ENCODE measurements at places on chromosomes 2 and 18. TPM values are rescaled to one million over a fixed set of nuclear protein-coding genes. Genes with fewer than 3 reads are reported as not detected.

Gene AGPS
- total RNA-seq, result 41.6 TPM

Gene IL36RN
- 1.3 TPM for total RNA-seq

DNA sequence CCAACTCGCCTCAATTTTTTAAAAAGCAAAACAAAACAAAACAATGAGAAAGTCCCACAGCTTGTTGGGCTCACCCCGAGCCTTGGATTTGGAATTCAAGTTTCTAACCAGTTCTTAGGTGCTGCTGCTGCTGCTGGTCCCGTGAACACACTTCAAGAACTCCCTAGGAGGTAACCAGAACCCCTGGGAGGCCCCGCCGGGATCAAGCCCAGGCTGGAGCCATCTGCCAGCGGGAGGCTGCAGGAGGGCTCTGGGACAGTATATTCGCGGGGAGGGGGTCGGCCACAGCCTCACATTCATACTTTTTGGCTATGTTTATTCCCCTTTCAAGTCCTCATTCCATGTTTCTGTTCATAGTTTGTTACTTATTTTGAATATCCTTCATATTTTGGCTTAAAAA lies 223.4 kb downstream of the TFCP2L1 start:
- no peak for DNase-seq

DNA sequence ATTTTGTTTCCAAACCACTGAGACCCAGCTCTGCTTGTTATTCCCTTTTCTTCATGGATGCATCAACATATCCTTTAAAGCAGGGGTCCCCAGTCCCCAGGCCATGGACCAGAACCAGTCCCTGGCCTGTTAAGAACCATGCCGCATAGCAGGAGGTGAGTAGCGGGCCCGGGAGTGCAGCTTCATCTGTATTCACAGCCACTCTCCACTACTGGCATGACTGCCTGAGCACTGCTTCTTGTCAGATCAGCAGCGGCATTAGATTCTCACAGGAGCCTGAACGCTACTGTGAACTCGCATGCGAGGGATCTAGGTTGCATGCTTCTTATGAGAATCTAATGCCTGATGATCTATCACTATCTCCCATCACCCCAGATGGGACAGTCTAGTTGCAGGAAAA lies 1.6 kb upstream of the POLI start:
- DNase-seq, result no peak

Gene FAM228A
- total RNA-seq, result not detected

Gene IL37
- total RNA-seq, result not detected

Measured in mammary epithelial cell (primary cell).